ENCODE measurements at places on chromosomes 11 and 22.

DNA sequence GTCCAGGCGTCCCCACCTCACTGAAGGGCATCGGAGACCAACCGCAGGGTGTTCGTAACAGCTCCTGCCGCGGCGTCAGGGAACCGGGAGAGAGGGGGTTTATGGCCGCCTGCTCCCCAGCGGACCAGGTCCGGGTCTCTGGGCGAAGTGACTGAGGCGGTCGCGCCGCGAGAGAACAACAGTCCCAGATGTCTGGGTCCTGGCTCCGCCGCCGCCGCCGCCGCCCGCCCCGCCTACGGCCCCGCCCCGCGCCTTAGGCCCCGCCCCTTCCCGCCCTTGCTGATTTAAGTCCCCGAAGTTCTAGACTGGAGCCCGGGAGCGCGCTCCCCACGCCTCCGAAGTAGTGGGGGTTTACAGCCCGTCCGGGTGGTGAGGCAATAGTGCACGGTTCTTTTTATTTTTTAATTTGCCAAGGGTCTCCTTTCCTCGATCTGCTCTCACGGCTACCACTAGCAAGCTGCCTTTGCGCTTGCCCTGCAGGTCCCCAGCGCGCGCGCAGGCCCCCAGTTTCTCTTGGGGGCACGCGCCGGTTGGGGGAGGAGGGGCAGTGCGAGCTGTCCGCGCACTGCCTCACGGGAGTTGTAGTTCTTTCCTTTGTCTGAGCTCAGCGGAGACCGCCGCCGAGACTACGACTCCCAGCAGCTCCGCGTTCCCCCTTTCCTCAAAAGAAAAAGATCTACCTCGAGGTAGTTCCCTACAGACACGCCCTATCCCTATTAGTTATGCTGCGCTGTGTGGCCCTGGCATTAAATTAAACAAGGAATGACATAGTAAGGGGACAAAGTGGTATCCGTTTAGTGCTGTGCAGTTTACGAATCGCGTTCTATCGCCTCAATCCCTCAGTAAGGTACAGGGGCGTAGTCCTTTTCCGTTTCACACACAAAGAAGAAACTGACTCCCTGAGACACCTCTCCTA, at the start of gene PGM2L1:
Gene PGM2L1 (minus strand): TSS at position 190 of the 916 bp plus-strand sequence. CDS start 272 bp downstream, outside the sequence.
- DNase-seq, result peak; percentile 94

- DNase-seq, result peak; percentile 61
These were observed 224.1 kb downstream of the CADM1 start for GRCh38 chr11:115279813-115280761.

DNA sequence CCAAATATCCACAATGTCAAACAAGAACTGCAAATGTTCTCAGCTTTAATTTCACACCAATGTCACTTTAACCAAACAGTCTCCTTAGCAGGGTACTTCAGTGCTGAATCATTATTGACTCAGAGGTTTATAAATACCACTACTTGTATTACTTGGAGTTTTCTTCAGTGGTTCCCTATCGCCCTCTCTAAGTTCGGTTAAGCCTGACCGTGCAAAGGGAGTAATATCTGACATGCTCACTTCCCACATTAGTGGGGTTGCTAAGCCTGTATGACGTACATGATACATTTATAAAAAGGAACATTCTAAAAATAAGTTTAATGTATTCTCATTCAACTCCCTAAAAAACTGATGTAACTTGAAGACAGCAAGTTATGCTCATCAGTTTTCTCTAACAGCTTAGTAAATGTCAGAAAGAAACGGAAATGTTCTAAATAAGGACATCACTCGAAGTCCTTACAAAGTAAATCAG, 93.1 kb upstream of the ZC3H12C start:
- peak; percentile 96 for DNase-seq

- DNase-seq, result no peak
These were observed 89.0 kb downstream of the CDKN1C start for GRCh38 chr11:2796508-2797113.

DNA sequence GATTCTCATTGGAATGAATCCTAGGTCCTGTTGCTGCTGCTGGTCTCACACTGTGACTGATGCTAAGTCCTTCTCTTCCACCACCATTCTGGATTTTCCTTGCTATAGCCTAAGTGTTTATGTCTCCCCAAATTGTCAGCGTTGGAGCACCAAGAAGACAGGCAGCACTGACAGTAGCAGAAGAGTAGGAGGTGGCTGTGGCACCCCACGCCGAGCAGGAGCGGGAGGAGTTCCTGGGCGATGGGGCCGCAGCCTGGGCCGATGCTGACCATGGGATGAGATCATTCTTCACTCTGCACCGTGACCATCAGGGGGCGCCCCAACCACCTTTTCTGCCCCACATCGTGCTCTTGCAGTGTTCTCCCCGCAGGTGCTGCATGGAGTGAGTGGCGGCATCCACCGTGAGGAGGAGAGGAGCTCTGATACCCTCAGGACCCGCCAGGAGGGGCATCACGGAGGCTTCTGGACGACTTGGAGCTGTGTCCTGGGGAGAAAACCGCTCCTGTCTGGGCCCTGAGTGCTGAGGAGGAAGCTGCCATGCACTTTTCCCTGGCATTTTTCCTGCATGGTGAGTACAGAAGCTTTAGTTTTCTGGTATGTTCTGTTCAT, 57.0 kb downstream of the LRRC74B start:
- DNase-seq, result peak; percentile 69

DNA sequence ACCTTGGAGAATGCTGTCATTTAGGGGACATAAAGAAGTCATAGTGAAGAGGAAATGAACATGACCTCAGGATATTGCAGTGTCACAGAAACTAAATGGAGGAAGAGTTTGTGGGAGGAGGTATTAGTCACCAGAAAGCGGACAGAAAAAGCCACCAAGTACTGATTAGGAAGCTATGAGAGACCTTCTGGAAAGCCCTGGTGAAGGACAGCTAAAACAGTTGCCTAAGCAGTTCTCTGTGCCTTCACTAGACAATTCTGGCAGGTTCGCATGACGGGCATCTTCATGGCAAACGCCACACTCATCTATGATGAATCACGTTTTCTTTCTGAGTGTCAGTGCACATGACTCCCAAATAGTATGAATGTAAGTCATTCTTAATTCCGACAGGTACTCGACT, 325.8 kb downstream of the C11orf87 start:
- peak; percentile 35 for DNase-seq

DNA sequence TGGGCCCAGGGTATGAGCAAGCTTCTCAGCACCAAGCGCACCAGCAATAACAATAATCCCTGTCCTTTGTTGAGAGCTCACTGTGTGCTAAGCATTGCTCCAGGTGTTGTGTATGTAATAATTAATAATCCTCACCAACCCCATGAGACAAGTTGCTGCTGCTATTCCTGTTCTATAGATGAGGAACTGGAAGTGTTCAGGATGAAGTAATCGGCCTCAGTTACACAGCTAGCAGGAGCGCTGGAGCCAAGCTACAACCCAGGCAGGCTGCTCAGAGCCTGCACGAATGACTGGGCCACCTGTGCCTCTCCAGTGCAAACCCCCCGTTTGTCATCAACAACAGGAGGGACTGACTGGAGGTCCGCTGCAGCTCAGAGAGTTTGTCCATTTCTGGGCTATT, 35.2 kb upstream of the CECR2 start:
- no peak for DNase-seq

- no peak for DNase-seq
These were observed 11.2 kb downstream of the PEX26 start for GRCh38 chr22:18088825-18089568.

DNA sequence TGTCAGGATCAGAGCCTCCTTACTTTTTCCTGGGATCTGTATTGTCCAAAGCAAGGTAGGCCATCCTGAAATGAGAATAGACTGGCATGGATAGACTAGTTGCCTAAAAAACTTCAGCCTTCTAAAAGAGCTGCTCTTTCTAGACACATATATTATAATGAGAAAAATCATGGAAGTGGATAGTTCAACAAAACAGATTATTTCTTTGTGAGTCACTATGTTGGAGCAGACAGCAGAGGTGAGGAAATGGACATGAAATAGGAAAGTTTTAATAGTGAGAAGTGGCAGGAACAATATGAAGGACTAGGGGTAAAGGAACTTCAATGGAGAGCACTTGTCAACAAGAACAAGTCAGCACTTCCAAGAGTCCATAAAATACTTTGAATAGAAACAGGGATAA, 101.9 kb upstream of the ANO3 start:
- DNase-seq, result no peak

GRCh38 chr11:11163669-11164333, 189.2 kb downstream of the CSNK2A3 start:
- DNase-seq, result no peak

DNA sequence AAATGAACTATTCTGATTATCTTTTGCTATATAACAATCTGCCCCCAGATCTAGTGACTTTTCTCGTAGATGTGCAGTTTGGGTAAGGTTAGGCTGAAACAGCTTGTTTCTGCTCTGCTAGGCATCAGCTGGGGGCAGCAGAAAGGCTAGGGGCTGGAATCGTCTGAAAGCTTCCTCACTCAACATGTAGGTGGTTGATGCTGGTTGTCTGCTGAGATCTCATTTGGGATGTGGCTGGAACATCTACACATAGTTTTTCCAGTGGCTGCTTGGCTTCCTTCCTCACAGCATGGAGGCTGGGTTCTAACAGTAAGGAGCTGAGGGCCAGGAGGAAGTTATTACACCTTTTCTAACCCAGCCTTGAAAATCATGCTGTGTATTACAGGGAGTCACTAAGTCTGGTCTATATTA, 30.2 kb downstream of the USP47 start:
- no peak for DNase-seq

GRCh38 chr11:102955624-102956023, at the start of gene MMP13:
Gene MMP13, minus strand, starts transcription at chr11:102955732. Its CDS starts 27 bp downstream, at chr11:102955705.
- DNase-seq, result no peak

DNA sequence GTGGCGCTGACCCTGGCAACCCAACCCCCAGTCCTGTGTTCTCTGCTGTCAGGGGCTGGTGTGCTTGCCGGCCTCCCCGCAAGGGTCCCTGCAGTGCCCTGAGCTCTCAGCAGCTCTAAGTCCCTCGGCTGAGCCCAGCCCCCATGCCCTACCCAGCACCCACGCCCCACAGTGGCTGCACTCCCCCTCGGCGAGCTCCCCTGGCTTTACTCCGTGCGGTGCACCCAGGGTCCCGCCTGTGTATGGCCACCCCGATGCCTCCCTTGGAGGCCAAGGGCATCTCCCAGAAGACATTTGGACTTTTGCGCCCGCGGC, 72.5 kb upstream of the SHISAL1 start:
- DNase-seq, result no peak

DNA sequence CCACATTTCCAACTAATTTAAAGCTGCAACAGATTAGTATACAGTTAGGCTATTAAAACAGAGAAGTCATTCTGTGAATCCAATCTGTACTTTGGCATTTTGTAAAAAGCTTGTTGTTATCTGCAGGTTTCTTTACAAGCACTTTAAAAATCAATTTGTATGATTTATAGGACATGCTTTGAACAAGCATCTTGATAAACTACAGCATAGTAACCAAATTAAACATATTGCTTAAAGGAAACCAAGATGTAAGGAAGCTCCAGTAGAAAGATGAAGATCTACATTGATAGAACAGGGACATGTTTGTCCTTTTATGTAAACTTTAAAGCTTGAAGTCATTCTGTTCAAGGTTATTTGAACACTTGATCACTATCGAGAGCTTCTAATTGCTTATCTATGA, 498.3 kb upstream of the CCDC90B start:
- DNase-seq, result no peak

GRCh38 chr11:88434333-88434976, 96.9 kb upstream of the CTSC start:
- DNase-seq, result no peak

GRCh38 chr11:70643642-70644041, 245.3 kb downstream of the CTTN start:
- no peak for DNase-seq

GRCh38 chr11:7525424-7525823, 11.6 kb downstream of the PPFIBP2 start:
- no peak for DNase-seq

- DNase-seq, result peak; percentile 9
These were observed 7.6 kb downstream of the NECTIN1 start for GRCh38 chr11:119721129-119722120.

DNA sequence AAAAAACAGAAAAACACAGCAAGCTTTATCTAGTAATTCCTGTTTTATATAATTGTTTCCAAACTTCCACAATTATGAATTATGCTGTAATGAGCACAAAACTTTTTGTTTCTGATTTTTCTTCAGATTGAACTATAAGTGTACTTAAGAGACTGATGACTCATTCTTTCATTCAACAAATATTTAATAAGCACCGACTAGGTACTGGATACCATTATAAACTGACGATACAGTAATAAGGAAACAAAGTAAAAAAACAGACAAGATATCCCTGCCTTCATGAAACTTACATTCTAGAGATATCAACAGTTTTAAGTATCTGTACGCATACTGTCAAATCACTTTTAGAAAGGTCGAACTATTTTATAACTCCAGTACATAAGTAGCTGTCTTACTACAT, 78.6 kb downstream of the ME3 start:
- no peak for DNase-seq

DNA sequence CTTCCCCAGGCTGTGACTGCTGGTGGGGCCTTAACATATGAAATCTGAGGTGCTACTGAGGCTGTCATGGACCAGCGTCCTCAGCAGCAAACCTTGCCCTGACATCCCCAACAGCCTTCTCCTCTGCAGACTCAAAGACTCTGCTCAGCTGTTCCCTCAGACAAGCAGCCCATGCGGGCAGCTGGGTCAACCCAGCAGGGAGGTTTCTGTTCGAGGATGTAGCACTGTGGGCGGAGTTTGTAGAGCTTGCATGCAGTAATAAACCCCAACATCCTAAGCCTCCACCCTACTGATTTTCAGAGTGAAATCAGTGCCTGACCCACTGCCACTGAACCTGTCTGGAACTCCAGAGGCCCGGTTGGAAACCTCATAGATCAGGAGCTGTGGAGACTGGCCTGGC, 88.8 kb upstream of the XKR3 start:
- DNase-seq, result no peak

DNA sequence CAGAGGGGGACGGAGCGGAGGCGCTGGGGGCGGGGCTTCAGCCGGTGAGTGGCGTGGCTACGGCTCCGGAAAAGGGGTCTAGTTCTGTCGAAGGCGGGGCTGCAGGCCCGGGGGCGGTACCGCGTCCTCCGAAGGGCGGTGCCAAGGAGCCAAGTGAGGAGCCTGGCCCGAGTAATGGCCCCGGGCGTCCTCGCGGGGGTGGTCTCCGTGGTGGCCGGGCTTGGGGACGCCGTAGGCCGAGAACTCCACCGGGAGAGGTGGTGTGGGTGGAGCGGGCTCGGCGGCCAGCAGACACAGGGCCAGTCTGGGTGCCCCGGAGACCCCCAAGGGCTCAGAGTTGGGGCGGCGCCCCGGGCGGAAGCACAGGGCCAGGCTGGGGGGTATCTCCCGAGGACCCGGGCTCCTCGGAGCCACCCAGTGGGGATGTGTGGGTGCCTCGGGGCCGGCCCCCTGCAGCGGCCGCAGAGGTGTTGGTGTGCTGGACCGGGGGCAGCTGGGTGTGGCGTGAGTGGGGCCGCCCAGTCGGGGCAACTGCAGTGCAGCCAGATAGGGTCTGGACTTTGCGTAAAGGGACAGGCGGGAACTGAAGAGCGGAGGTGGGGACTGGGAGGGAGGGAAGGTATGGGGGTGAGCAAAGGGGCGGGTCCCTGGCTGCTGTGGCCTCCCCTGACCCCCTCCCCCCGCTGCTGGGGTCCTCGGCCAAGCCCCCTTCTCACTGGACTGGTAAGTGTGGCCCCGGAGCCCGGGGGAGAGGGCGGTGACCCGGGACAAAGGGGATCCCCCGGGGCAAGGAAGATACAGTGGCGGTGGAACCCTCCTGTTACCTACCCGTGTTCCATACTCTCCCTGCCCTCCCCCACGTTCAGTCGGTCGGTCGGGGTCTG, 838 bp downstream of the FKBP2 start:
- peak; percentile 59 for DNase-seq

Data from mesenchymal stem cell (in vitro differentiated cells and primary cell).